GM23338 (cell line): ENCODE measurements at places on chromosomes 16 and 17.

DNA sequence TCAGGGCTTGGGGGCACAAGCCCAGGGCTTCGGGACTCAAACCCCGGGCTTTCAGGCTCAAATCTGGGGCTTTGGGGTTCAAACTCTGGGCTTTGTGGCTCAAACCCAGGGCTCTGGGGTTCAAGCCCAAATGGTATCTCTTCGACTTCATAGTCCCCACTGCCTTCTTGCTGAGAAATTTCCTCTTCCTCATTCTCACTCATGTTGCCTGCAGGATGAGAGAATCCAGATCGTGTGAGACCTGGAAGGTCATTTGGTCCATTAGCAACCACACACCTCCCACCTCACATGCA lies 576 bp downstream of the ZNF768 start:
- no peak for DNase-seq

DNA sequence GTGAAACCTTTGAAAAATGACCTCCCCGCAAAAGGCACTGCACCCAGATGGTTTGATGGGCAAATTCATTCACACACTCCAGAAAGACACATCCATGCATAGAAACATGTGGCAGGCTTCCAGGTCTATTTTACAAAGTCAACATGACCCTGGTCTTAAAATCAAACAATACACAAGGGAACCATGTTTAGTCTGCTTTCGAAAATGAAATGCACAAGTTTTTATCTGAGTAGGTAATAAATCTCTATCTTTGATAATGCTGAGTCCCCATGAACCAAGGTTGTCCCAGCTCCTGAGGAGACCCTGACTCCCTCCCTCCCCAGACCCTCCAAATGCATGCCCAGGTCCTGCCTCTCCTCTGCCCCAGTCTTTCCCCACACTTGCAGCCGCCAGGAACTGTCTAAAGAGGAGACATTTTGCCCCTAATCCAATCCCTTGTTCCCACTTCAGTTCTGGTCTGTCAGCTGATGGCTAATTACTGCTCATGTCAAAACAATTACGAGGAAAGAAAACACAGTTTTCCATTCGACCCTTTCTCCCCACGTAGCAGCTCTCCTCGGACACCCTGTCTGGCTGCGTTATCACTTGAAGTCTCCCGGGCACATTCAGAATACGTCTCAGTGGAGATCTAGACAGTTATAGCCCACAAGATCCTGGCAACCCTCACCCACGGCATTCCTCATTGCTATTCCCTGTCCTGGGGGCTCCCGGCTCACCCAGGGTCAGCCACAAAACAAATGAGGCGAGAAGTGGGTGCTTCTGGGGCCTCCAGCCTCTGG lies 68.8 kb upstream of the RCVRN start:
- DNase-seq = no peak

- no peak for DNase-seq
Observed at GRCh38 chr17:37465069-37465616, 24.5 kb upstream of the DUSP14 start.

DNA sequence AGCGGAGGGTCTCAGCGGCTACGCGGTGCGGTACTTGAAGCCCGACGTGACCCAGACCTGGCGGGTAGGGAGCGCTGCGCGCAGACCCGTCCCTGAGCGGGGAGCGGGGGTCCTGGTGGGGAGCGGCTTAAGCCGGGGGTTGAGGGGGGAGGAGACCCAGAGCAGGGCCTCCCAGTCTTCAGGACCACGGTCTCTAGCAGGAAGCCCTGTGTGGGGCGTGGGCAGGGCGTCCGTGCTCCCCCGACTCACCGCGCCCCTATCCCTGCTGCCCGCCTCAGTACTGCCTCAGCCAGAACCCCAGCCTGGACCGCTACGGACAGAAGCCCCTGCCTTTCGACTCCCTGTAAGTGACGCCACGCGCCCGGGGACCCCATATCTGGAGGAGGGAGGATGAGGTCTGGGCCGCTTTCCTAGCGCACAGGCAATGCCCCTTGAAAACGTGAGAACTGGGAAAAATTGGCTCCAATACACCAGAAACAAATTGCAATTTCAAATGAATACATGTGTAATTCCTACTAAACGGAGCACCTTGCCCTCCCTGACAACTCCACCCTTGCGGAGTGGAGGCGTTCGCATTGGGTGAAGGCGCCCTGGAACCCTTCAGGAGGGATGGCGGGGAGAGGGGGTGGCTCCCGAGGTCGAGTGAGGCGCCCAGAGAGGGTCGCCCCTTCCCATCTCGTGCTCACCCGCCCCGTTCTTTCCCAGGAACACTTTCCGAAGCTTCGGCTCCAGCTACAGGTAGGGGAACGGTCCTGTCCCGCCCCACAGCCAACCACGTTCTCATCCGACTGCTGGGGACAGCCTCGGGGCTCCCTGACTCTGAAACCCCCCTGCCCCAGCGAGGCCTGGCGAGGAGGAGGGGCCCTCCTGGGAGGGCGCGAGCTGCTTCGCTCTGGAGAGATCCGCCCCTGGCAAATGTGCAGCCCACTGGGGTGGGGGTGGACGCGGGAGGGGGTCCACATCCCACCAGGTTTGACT lies 14.6 kb upstream of the CNGB1 start:
- DNase-seq = peak; percentile 58

DNA sequence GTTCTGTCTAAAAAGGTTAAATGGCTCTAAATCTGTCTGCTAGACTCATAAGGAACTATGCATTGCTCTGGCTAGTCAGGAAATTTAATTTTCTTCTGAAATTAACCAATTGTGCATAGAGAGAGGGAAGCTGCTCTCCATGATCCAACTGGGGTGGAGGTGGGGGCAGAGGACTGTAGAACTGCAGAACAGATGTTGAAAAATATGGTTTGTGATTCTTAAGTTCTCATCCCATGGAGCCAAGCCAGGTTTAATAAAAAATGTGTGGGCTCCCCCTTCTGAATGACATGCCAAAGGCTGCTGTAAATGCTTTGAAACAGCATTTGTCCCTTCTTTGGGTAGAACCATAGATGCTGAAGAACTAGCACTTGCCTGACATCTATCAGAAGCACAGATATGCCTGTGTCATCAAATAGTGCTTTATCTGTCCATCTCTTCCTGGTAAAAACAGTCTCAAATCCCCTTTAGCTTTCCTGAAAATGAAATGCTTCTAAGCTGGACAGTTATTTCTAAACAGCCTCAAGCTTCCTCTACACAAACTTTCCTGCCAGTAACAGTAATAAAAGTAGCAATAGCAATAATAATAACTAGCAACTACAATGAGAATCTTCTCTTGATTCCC lies 221.4 kb downstream of the CDH8 start:
- no peak for DNase-seq

DNA sequence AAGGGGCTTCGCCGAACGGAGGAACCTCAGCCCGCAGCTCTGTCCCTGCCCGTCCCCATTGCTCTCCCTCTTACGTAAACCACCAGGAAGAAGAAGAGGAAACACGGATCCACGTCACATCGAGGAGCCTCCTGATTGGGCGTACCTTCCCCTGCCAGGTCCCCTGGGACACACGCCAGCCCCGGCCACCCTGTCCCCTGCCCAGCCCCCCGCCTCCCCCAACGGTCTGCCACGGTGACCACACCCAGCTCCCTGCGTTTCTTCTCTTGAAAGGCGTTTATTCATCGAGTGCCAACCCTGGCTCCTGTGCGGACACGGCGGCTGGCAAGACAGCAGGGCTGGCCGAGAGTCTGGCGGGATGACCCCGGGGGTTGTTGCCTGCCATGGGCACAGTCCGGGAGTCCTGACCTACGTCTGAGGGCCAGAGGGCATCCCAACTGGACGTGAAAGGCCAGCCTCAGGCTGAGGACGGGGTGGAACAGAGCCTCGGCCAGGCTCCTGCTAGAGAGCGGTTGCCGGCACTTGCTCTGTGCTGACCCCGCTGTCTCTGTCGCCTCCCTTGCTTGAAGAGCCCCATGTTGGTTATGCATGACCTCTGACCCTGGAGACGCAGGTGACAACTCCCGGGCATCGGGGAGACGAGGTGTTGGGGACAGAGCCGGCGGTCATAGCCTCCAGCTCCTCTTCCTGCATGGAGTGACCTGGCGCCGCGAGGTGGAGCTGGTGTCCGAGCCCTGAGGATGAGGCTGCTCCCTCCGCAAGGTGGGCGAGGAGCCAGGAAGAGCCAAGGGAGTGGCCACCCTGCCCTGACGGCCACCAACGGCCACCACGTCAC lies 40.5 kb upstream of the ACSF3 start:
- no peak for DNase-seq

DNA sequence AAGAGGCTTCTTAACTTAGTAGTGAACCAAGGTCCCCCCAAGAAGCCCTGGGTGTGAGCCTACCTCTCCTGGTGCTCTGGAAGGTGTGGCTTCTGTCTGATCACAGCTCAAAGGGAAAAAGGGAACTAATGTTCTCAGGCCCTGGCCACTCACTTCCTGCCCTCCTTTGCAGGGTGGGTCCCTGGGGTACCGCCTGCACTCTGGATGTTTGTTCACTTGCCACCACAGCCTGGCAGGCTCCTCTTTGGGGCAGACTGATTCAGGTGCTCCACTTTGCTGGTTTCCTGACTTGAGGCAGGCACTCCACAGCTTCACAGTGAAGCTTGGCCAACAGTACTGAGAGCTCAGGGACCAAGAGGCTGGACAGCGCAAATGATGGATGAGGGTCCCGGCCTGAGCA lies 5.9 kb upstream of the MYO15A start:
- no peak for DNase-seq

- DNase-seq = no peak
Observed at GRCh38 chr17:77119668-77120301, 21.0 kb upstream of the SEC14L1 start.

DNA sequence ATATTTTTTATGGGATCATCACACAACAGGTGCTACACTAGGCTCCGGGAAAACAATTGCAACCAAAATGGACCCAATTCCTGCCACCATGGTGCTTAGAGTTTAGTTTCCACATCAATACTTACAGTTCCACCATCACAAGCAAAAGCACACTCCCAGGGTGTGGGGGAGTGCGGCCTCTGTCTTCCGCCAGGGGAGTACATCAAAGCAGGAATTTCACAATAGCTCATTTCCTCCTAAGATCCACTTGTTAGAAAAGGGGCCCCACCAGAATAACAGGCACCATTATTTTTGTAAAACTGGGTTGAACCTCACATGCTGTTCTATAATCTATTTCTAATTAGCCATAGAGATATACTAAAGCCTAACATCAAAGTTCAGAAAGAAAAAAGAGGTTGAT lies 44.3 kb upstream of the PSMD7 start:
- no peak for DNase-seq

GRCh38 chr16:79042886-79043285 lies 557.7 kb downstream of the MAF start:
- DNase-seq = no peak

- peak; percentile 48 for DNase-seq
Observed at GRCh38 chr17:61403801-61404662, 4.4 kb downstream of the TBX2 start.

DNA sequence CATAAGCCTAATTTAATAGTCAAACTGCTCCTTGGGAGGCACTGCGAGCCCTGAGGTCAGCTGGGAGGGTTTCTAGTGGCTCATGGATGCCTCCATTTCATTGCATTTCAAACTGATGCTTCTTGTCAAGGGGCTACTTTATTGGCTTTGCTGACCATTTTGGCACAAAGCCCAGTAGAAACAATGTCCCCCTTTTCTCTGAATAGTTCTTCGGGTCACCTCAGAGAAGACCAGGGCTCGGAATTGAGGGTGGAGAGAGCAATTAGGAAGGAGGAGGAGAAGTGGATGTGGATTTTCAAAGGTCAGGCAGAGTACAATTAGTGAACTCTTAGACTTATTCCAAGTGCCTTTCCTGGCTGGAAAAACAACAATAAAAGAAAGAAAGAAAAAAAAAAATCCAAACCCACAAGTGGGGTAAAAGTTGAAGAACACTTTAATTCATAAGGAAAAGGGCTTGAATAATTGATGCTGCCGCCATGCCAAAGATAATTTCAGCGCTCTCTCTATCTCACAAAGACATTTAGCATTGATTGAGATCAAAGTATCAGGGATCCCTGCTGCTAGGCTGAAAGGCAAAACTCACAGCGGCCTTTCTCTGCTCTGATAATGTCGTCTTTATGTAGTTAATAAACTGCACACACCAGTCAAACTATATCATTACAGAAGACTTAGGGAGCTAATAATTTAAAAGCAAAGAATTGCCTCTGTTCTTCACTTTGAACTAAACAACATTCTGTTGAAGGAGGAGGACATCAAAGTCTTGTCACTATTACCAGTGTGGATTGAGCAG lies 122.7 kb downstream of the RGS9 start:
- DNase-seq = no peak

DNA sequence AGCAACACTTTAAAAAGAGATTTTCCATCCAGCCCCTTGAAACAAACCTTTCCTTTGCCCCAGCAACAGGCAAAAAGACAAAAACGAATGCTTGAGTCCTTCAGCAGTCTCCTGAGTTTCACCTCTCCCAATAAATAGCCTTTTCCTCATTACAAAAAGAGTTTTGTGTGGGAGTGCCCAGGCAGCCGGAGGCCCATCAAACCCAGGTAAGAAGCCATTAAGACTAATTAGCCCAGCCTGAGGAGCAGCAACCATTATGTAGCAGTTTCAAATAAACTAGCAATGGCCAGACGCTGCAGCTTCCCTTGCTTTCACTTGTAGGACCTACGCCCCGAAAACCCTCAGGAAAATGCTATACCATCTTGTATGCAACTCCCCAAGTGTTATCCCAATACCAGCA lies 15.6 kb downstream of the GAS7 start:
- no peak for DNase-seq

GRCh38 chr16:70534971-70535370 lies 11.4 kb downstream of the SF3B3 start:
- DNase-seq = no peak

DNA sequence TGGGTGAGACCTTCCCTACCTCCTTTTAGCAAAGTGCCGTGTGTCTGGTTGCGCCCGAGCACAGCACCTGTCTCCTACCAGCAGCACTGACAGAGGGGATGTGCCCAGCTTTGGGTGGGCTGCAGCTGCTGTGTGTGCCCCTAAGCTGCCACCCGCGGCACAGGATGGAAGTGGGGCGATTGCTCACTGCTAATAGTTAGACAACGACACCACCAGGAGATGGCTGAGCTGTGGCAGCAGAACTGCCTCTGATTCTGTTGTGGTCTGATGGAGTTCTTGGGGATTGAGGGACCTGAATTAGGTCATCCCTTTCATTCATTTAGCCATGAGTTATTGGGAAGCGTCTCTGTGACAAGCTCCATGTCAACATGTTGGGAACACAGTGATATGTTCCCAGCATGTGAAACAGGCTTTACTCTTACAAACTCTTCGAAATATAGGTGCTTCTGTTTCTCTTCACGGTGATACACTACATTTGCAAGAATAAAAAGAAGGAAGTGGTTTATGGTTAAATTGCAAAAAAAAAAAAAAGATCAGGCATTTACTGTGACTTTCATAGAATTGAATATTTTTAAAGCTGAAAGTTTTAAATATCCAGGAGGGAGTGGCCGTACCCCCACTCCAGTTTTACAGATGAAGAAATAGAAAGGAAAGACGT lies 184.4 kb downstream of the MAF start:
- no peak for DNase-seq

- DNase-seq = no peak
Observed at GRCh38 chr16:11670171-11671131, 2.2 kb downstream of the SNN start.
